Eye (tissue), 1 donor: ENCODE measurements at places on chromosomes 2 and 18.
A peak's percentile ranks its signal among the peaks of the same experiment; 100 is the strongest.

DNA sequence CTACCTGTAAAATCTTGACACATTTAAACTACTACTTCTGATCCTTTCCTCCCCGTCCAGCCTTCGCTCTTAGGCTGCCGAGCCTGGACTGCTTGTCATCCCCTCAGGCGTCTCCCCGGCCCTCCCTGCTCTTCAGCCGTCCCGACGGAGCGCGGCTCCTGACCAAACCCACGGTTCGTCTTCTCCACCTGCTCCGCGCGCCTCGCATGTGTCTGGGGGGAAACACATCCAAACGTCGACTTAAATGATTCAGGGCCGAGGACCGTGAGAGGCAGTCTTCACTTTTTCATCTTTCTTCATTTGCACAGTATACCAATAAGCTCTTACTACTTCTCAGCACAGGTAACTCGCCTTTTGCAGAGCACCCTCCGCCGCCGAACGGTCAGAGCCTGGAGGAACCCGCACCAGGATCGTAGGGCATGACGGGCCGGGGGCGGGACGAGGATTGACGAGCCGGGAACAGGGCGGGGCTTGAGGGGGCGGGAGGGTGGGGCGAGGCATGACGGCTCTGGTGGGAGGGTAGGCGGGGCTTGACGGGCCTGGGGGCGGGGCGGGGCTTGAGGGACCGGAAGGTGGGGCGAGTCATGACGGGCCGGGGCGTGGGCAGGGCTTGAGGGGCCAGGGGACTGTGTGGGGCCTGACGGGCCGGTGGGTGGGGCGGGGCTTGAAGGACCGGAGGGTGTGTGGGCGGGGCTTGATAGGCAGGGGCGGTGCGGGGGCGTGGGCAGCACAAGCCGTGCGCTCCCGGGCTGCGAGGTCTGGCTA is at the start of gene SEH1L:
Gene SEH1L (plus strand): TSS at position 727 of the 765 bp plus-strand sequence. CDS start 111 bp downstream, outside the sequence.
- DNase-seq = peak; percentile 99

DNA sequence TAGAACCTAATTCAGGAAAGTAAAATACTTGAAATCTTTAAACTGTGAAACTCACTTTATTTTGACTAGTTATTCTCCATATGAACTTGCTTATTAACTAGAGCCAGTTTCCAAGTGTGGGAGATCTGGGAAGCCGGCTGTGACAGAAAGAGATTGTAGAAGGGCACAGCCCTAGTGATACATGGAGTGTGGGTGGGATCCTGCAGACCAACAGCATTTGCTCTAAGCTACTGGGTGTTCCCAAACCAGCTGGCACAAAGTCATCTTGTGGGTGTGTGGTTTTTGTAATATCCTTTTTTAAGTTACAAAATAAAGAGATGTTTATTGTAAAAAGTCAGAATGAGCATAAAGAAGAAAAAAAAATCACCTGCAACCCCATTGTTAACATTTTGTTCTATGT is 3.4 kb downstream of the DUSP19 start:
- DNase-seq = no peak

DNA sequence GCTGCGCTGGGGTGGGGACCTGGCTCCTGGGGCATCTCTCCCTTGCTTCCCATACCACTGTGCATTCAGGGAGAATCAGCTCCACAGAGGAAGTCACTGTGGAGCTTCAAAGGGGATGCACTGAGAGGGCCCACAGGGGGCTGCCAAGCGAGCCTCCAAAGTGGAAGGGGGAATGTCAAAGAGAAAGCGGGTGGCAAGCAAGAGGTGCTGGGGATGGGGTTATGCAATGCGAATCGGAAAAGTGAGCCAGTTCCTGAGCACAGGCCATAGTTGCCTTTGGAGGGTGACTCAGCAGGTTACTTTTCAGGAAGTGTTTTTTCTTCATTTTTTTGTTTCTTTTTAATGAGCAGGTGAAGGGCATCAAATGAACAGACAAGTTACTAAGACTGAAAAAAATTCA is 17.6 kb downstream of the PMAIP1 start:
- DNase-seq = no peak

GRCh38 chr2:141341444-141341843 is 789.4 kb downstream of the LRP1B start:
- peak; percentile 34 for DNase-seq

- no peak for DNase-seq
These were observed 108.9 kb downstream of the CLIP4 start for GRCh38 chr2:29223851-29224692.

GRCh38 chr2:19104503-19104902 is 253.9 kb downstream of the OSR1 start:
- no peak for DNase-seq

GRCh38 chr2:207993151-207993763 is 32.1 kb downstream of the PLEKHM3 start:
- no peak for DNase-seq

DNA sequence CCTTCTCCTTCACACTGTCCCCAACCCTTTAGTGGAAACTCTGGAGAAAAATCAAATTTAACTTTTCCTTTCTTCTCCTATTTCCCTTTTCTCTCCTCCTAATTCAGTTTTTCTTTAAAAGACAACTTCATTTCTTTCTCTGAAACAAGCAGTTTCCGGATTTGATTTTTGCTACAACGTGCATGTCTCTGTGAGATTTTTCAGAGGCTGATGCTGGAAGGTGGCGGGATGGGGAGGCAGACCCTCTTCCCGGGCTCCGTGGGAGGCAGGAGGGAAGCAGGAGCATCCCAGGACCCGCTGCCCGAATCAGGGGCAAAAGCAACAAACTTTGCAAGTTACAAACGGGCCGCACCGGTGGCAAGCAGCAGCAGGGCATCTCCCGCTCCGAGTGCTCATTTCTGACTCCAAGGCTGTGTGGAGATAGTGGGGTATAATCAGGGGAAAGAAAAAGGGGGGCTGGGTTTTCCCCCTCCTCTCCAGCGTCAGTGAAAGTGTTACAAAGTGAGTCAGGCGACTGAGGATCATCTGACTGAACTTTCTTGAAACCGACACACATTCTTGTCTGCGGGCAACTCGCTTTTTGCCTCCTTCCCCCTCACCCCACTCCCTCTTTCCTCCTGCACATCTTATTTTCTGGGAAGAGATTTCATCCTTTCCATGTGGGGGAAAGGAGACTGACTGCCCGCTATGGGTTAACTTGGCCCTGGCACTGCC is 6.4 kb downstream of the ZEB2 start:
- DNase-seq = peak; percentile 82
